ENCODE measurements at places on chromosomes 2 and 18.

DNA sequence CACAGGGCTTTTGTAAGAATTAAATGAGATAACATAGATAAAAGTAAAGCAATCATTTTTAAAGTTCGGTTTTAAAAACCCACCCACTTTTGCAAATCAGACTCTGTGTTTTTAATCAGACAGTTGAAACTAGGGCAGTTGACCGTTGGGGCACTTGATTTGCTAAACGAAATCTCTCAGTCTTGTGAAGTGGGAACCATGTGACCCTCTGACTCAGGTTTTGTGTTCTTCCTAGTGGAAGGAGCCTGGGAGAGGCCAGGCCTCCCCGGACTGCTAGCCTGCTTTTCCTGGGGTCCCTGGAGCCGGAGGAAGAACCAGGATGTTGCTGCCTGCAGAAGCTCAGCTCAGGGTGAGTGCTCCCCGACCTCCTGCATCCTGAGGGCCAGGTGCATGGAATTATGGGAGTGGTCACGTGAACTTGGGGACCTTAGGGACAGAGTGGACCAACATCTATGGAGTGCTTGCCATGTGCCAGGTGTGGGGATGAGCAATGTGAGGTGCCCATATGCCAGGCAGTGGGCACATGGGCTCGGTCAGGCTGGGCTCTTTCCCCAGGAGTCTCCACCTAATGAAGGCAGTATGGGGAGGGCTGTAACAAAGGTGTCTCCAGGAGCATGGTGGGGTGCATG, 3.9 kb downstream of the C2orf72 start:
- DNase-seq = no peak

DNA sequence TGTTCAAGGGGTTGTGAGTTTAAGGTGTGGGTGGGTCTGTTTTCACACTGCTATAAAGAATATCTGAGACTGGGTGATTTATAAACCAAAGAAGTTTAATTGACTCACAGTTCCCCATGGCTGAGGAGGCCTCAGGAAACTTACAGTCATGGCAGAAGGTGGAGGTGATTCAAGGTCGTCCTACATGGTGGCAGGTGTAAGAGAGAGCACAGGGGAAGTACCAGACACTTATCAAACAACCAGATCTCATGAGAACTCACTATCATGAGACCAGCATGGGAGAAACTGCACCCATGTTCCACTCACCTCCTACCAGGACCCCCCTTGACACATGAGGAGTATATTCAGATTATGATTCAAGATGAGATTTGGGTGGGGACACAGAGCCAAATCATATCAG, 38.0 kb downstream of the RHBDD1 start:
- DNase-seq = no peak

DNA sequence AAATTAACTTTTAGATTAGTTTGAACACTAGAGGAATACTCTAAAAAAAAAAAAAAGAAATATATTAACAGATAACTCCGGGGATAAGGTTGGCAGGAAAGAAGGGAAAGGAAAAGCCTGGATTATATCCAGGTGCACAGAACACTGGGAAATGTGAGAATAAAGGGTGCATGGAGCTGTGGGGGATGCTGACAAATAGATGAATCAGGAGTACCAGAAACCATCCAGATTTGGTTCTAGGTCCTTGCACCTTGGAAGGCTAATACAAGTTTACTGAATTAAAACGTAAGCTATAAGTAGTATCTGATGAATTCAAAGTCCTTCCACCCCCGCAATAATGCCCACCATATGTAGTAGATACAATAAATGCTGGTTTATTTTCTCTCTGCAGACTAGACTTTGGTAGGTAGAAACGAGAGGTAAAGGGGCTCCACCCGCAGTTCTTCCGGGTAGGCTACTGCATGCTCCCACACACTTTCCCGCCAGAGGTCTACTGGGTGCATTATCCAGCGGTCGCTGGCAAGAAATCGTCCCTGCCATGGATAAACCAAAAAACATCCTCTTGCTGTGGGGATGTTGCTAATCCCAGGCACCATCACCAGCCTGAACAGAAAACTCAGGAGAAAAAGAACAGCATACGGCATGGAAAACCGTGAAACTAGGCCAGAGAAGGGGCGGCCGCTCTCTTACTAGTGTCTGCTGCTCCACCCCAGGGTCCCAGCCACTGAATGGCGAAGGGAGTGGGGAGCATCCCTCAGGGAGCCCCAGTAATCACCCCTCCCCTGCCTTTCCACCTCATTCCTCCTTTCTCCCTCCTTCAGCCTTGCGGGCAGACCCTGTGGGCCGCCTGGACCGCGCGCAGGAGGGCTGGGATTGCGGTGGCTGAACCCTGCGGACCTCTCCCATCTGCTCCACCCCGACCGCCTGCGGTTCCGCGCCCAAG, 1.5 kb downstream of the CNRIP1 start:
- no peak for DNase-seq

GRCh38 chr2:100217323-100217722, 74.9 kb upstream of the AFF3 start:
- no peak for DNase-seq

GRCh38 chr18:34083910-34084535, 140.7 kb downstream of the NOL4 start:
- no peak for DNase-seq

GRCh38 chr2:9219027-9219445, 12.4 kb downstream of the ASAP2 start:
- no peak for DNase-seq

DNA sequence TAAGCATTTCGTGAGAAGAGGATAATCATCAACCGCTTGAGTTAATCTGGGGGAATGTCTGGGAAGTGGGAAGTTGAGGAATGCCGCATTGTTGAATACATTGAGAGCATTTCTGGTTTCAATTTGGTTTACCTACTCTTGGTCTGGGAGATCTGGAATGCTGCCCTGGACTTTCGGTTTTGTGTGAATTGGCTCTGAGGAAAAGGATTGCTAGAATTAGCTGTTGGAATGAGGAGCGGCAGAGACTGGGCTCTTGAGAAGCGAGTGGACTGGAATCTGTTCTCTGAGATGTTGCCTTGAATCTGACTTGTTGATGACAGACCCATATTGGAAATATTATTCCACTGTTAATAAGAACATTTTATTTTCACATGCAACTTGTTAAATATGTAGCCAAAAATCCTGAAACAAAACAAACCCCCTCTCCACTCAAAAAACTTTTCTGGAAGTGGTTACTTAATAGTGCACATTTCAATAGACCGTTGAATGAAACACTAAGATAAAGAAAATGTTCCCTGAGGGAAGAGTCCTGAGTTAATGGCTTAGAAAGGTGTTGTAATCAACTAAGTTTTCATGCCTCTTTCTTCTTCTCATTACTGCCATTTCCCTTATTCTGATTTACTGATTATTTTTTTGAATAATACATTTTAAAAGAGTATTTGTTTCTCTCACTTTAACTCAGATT, 50.8 kb downstream of the PTPRM start:
- DNase-seq = no peak

GRCh38 chr2:209525331-209525730, 101.5 kb downstream of the MAP2 start:
- no peak for DNase-seq

GRCh38 chr2:46971929-46972328, 56.3 kb upstream of the MCFD2 start:
- DNase-seq = no peak

DNA sequence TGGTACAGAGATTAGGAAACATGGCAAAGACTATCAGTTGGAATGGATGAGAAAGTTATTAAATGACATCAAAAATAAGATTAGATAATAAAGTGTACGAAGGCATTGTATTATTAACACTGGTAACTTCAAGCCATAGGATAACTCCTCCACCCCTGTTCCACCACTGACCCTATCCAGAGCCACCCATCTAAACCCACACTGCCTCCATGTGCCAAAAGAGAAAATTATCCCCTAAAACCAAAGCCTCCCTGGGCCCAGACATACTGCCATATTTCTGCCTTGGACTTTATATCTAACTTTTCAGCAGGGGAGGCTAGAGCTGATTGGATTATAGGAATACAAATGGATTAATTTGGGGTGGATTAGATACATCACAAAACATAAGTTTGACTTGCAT, 443.7 kb downstream of the BCL11A start:
- DNase-seq = no peak

- no peak for DNase-seq
Observed at GRCh38 chr2:101473591-101473910, 1.4 kb downstream of the RFX8 start.

DNA sequence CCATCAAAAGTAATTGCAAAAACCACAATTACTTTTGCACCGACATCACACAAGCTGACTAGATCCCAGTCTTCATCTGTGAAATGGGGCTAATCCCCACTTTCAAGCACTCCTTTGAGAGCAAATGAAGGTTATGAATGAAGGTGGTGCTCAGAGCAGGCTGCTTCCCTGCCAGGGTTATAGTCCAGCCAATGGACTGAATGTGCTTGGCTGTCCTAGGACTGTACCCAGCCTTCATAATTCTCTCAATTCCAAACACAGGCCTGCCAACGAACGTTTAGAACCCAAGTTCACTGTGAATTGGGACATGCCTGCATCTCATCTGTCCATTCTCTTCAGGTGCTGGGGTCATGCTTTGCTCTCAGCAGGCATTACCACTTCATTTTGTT, 27.8 kb upstream of the ICOS start:
- DNase-seq = no peak

- no peak for DNase-seq
Observed at GRCh38 chr2:79920512-79921076, 384.0 kb downstream of the LRRTM1 start.

- DNase-seq = no peak
Observed at GRCh38 chr2:165376571-165376975, 92.9 kb upstream of the CSRNP3 start.

GRCh38 chr2:127093648-127094210, 13.2 kb downstream of the BIN1 start:
- DNase-seq = no peak

- no peak for DNase-seq
Observed at GRCh38 chr2:171260471-171261424, 100.1 kb upstream of the TLK1 start.

GRCh38 chr2:150129921-150130575, 357.4 kb downstream of the RND3 start:
- no peak for DNase-seq

- DNase-seq = no peak
Observed at GRCh38 chr18:48853588-48853987, 97.2 kb downstream of the SMAD7 start.

GRCh38 chr2:118219611-118220010, 131.3 kb downstream of the INSIG2 start:
- no peak for DNase-seq

DNA sequence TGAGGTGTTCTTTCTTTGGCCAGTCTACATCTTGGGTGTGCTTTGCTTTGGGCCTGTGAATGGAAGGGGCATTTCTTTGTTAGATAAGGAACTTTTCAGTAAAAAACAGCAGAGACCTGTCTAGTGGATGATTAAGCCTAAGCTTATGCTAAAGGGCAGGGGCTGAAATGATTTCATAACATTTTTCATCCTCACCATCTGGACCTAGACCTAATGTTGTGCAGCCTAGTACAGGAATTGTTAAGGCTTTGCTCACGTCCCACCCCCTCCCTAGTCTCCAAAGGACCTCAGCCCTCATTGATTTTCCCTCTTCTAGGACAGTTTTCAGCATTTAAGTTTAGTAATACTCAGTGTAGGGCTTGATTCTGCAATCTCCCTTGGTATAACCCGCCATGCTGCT, 111.8 kb downstream of the PRKCE start:
- no peak for DNase-seq

- DNase-seq = no peak
Observed at GRCh38 chr2:127175041-127175721, 44.9 kb downstream of the CYP27C1 start.

DNA sequence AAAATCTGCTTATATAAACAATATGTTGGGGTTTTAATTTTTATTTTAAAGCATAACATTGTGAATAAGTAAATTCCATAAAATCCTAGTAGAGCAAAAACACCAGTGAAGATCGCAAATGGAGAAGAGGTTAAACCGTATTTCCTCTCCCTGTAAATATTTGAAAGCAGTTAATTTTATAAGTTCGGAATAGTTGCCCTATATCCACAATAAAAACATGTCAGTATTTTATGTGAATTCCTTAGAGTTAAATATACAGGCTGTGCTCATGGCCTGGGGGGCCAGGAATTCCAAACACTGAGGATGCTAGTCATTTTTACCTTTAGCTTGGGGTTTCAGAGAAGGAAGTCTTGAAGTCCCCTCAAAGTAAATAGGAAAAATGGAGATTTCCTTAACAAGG, 135.0 kb downstream of the FIGN start:
- DNase-seq = no peak

DNA sequence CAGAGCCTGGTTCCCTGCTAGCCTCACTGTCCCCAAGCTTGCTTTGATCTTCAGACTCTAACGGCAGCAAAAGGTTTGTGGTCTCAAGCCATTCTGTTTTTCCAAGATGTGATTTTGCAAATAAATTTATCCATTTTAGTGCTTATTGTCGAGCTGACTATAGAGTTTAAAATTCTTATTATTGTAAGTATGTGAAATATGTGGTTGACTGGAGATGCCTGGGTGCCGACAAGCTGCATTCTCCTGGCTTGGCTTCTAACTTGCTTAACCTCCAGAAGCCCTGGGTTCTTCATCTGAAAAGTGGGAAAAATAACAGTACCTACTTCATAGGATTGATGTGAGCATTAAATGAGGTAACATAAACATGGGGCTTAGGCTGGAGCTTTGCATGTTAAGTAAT, 9.9 kb upstream of the EDAR start:
- no peak for DNase-seq

- DNase-seq = no peak
Observed at GRCh38 chr2:71891155-71891554, 256.5 kb downstream of the CYP26B1 start.

GRCh38 chr2:210363261-210363660, 48.3 kb upstream of the MYL1 start:
- no peak for DNase-seq

- no peak for DNase-seq
Observed at GRCh38 chr2:217905395-217905794, 97.4 kb downstream of the TNS1 start.

GRCh38 chr2:236712304-236712703, 142.7 kb downstream of the ACKR3 start:
- DNase-seq = no peak

DNA sequence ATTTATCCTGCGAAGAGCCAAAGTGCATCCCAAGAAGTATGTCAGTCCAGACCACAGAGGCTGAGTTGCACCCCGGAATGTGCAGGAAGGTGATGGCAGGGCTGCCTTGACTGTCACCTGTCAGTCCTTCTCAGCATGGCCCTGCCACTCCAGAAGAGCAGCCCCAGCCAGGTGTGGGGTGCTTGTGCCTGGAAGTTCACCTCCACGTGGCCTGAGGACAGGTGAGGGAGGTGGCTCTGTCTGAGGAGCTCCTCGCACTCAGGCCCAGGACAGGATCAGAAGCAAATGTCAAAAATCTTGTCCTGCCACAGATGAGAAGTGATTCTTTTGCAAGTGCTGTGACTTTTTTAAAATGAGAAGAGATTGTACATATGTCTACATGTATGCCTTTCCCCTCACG, 31.4 kb upstream of the B3GNT7 start:
- no peak for DNase-seq

GRCh38 chr2:65669574-65669973, 237.2 kb upstream of the SPRED2 start:
- no peak for DNase-seq

GRCh38 chr2:151363709-151364108, 6.3 kb downstream of the TNFAIP6 start:
- DNase-seq = no peak

GRCh38 chr2:18065249-18065648, 186.8 kb downstream of the KCNS3 start:
- no peak for DNase-seq
